ENCODE measurements at places on chromosomes 1 and 21.

DNA sequence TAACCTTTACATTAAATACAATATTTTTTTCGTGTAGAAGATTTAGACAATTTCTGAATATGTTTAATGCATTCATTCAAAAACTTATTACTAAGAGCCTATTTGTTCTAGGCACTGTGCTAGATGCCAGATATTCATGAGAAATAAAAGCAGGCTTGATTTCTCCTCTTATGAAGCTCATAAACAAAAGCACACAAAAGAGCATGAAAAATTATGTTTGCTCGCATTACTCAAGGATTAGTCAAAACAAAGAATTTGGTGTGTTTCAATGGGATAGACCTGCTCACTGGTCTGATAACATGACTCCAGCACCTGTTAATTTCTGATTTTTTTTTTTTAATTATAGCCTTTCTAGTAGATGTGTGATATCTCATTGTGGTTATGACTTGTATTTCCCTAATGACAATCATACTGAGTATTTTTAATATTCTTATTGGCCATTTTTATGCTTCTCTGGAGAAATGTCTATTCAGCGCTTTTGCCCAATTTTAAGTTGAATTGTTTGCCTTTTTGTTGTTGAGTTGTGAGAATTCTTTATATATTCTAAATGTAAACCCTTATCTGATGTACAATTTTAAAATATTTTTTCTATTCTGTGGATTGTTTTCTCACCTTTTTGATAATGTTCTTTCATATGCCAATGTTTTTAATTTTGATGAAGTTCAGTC lies 382.3 kb upstream of the ADGRL4 start:
- no peak for DNase-seq

DNA sequence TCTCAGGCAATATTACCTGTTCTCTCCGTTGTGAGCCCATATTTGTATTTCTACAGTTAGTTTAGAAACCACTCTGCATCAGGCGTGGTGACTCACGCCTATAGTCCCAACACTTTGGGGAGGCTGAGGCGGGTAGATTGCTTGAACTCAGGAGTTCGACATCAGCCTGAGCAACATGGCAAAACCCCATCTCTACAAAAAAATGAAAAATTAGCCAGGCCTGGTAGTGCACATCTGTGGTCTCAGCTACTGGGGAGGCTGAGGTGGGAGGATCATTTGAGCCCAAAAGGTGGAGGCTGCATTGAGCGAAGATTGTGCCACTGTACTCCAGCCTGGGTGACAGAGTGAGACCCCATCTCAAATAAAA lies 19.7 kb upstream of the ID3 start:
- DNase-seq, result no peak

GRCh38 chr21:26060335-26061115 lies 110.0 kb downstream of the APP start:
- DNase-seq, result no peak

GRCh38 chr1:1356166-1356795 lies 2.1 kb downstream of the MXRA8 start:
- DNase-seq, result no peak

Data from hypothalamus (tissue), 51 donors.